Vagina (tissue), 2 donors: ENCODE measurements at places on chromosomes 11 and 22. TPM values are rescaled to one million over a fixed set of nuclear protein-coding genes. Genes with fewer than 3 reads are reported as not detected.

DNA sequence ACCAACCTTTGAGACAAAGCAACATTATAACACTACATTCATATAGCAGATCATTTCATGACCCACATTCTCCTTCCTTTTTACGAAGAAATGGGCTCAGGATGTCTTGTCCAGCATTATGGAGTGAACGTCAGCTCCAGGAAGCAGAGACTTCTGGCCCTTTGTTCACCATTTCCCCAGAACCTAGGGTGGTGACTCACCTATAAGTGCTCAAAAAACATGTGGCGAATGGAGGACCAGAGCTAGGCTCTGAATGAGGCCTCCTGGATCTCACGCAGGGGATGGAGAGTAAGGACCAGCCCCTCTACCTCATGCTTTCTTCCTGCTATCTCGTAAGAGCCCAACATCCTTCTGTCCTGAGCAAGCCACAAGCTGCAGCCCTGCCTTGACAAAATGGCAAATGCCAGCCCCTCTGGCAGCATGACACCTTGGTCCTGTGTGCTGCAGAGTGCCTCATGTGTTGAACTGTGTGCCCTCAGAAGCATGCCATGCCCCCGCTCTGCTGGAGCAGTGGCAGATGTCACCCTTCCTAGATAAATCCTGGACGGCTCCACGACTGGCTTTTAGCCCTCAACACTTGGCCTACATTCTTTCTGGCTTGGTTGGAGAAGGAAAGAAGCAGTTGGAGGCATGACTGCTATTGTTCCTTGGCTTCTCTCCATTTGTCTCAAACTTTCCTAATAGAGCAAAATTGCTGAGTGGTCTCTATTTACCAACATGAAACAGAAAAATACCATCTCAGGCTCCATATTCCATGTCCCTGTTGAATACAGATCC is 6.5 kb upstream of the ST3GAL4 start:
- no peak for DNase-seq

FOXRED2 gene
- 3.7 TPM for total RNA-seq

DNA sequence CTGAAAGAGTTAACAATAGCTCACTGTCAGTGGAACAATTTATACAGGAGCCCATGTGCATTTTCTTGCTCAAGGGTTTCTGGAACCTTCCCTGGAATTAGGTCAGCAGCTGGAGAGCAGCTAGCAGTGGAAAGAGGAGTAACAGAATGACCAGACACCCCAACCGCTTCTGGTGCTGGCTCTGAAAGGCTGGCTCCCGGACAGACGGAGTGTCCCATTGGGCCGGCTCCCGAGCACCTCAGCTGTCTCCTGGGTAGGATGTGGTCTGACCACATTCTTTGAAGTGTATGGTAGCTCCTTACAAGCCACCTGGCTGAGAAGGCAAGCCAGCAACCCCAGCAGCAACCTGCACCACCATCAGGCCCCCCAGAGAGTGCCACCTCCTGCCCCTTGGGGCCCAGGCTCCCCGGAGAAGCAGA is 44.7 kb downstream of the ABTB2 start:
- no peak for DNase-seq

DNA sequence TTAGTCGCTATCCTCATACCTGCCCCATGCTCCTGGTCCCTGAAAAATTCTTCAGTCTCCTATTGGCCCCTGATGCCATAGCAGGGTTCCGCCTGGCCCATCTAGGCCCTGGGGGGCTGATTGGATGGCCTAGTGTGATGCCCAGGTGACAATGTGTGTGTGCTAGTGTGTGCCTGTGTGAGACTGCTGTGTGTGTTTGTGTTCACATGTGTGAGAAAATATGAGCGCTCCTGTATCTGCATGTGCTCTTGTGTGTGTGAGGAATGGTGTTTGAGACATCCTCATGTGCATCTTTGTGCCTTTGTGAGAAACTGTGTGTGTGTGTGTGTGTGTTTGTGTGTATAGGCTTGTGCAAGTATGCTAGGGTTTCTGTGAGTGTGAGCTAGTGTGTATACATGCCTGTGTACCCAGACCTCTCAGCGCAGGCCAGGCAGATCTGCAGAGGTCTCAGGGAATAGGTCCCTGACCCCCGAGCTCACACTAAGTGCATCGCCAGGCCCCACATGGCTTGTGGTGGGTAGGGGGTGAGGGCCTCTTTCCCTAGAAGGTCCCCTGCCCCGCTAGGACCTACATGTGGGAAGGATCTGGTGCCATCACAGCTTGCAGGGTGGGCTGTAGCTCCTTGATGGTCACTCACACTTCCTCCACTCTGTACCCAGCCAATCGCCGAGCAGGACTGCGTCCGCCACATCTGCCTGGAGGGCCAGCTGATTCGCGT is 64.6 kb downstream of the OTOG start:
- DNase-seq = peak; percentile 65

GRCh38 chr11:44005956-44006355 is 41.8 kb upstream of the ACCSL start:
- DNase-seq = peak; percentile 67

- DNase-seq = no peak
Observed at GRCh38 chr11:117547195-117547850, 219.7 kb downstream of the CEP164 start.

GRCh38 chr11:27274854-27275395 is 88.1 kb downstream of the CCDC34 start:
- no peak for DNase-seq

GRCh38 chr11:102656528-102656927 is 31.4 kb upstream of the MMP20 start:
- DNase-seq = no peak

SCGB1A1 gene
- not detected for total RNA-seq

TSKU gene
- total RNA-seq = 144 TPM

TAGLN gene
- 1,935 TPM for total RNA-seq

DNA sequence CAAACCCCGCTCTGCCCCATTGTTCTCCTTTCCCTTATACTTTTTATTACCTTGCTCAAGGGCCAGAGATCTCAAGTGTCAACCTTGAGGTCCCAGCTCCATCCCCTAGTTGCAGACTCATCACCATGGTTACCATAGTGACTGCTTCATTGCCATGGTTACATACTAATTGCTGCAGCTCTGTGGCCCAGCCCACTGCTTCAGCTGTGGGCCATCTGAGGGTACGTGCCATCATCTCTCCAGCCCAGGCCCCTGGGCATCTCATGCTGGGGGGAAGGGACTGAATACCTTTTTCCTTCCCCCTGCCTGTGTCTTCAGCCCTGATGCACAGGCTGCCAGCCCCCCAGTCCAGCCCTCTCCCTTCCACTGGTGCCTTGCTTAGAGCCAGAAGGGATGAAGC is 22.2 kb downstream of the TREH start:
- no peak for DNase-seq

GRCh38 chr11:76085270-76085669 is 121.0 kb downstream of the WNT11 start:
- DNase-seq = no peak

DNA sequence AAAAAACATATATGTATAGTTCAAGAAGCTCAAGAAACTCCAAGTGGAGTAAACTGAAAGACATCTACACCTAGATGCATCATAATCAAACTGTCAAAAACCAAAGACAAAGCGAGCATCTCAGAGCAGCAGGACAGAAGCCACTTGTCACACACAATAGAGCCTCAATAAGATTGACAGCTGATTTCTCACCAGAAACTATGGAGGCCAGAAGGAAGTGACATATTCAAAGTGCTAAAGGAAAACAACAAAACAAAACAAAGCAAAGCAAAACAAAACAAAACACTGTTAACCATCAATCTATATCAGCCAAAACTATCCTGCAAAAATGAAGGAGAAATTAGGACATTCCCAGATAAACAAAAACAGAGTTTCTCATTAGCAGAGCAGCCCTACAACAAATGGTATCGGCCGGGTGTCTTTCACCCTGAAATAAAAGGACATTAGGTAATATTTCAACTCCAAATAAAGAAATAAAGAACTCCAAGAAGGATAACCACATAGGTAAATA is 65.8 kb upstream of the SEPTIN5 start:
- no peak for DNase-seq

DNA sequence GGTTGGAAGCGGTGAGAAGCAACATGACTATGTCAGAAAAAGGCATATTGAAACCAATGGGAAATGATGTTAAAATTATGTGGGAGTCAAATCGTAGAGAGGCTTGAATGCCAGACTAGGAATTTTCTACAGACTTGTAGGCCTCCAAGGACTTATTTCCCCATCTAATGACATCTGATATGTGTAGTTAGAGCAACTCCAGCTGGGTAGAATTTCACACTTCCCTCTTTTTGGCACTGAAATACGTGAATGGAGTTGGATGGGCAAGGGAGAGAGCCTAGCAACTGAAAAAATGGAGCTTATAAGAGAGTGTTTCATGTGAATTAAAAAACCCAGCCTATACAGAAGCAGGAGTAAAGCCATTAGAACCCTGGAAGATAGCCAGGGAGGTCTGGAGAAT is 304.2 kb downstream of the INSC start:
- DNase-seq = no peak

GRCh38 chr22:49800408-49801238 is 27.1 kb downstream of the BRD1 start:
- DNase-seq = no peak

USH1C gene
- not detected for total RNA-seq

DNA sequence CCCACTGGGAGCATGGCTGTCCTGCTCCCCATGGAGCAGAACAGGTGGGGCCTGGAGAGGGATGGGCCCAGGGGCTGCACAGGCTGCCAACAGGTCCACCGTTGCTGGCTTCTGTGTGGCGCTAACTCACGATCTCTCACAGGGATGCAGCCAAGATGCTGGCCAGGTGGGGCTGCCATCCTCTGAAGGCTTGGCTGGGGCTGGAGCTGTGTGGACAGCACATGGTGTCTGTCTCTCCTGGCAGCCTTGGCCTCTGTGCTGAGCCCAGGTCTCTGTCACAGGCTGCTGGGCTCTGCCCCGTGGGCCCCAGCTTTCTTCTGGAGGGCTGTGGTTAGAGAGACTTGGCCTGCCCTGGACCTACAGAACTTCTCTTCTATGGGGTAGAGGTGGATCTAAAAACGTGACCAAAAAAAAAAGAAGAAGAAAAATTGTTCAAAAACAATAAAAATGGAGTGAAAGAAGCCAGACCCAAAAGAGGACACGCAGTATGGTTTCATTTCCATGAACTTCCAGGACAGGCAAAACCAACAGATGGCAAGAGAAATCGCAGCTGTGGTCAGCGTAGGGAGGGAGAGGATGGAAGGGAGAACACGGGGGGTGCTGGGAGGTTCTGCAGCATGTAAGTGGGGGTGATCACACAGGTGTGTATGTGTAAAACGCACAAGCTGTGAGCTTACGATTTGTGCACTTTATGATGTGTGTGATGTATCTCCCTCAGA is 12.2 kb downstream of the PARVG start:
- no peak for DNase-seq

SLC22A6 gene
- total RNA-seq = not detected

DNA sequence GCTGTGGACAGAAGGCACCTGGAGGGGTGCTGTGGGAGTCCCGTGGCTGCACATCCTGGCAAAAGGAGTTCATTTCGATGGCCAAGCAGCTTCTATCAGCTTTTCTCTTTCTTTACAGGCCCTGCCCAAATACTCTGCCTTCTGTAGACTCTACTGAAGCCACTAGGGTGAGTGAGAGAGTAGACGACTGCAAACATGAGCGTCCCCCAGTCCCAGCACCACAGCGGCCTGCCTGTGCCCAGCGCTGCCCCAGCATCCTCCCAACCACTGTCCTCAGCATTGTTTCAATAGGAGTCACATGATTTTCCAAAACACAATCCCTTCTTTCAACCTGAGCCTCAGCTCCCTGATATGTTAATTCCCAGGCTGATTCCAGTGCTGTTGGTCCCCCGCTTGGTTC is 110.0 kb downstream of the KIRREL3 start:
- no peak for DNase-seq

GRCh38 chr11:43868852-43869567 is 11.6 kb upstream of the ALKBH3 start:
- DNase-seq = no peak

- no peak for DNase-seq
Observed at GRCh38 chr11:127233998-127234397, 233.4 kb upstream of the KIRREL3 start.

CNTF gene
- not detected for total RNA-seq

GRCh38 chr22:17804331-17805080 is 30.2 kb upstream of the BID start:
- no peak for DNase-seq

- no peak for DNase-seq
Observed at GRCh38 chr22:22181341-22181850, 63.2 kb upstream of the VPREB1 start.

ZC3H12C gene
- total RNA-seq = 16.7 TPM

DNA sequence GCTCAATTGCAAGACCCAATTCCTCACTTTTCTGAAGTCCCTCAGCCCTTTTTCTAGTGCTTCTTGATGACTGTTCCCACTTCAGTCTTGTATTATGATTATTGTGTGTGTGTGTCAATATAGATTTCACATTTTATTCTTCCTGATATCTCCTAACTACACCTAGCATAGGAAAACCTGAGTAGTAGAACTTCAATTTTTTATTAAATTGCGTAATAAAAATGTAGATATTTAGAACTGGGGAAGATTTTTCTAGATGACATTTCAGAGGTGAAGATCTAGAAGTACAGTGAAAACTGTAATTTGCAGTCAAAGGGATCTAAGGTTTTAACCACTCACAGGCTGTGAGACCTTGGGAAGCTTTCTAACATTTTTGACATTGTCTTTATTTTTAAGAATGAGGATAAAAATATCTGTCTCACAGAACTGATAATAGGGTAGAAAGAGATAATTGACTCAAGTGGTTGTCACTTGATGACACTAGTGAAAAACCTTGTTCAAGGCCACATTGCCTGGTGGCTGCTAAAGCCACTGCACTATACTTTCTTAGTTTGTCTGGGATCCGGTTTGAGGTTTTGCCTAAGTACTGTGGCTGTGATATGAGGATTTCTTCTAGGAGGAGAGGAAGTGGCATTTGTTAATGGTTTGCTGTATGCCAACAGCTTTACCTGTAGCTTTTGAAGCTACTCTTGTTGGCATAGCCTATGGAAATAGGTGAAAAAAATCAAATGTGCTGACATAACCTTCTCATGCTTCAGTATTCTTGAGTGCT is 32.2 kb upstream of the SESN3 start:
- DNase-seq = no peak

GRCh38 chr22:32583921-32584335 is 109.3 kb downstream of the FBXO7 start:
- no peak for DNase-seq

LRRC56 gene
- total RNA-seq = 0.49 TPM

GRCh38 chr22:50585781-50586180 is 3.1 kb upstream of the CHKB start:
- no peak for DNase-seq

DNA sequence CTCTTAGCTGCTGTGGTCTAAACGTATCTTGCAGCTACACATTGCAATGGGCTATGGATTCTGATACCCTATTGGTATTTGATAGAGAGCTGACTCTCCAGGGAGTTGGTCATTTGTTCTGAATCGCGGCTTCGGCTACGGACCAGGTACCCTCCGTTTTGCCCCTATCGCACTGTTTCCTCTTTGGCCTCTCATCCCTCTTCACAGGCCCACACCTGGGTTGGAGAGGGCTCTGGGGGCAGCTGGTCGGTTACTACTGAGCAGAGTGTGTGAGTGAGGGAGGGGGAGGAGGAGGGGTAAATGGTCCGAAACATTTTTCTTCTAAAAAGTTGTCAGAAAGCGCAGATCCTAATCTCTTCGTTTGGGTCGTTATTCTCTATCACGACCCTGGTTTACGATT is 48.8 kb upstream of the HSD17B12 start:
- no peak for DNase-seq
